ENCODE measurements at places on chromosomes 5 and 9.

DNA sequence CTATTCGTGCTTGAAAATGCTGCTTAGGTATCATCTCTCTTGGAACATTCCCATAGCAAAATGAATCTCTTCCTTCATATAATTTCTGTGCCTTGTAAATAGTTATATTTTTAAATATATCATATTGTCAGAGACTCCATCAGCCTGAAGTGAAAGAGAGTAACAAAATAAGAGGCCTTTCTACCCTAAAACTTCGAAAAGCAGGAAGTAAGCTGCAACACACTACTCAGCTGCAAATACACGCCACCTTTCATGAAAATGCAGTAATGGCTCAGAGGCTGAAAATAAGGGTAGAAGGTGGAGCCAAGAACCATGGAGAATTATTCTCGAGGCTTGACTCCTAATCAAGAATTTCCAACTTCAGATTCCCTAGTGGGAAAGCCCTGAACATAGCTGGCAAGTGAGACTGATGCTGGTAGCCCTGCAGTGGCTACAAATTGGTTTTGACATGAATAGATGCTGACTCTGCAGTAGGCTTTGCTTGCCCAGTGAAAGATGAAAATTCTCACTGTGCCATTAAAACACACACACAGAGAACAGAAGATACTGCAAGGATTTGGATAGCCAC lies 30.2 kb upstream of the PTGER4 start:
- no peak overlapping the region for H3K27ac ChIP-seq
- H3K27me3 ChIP-seq, result no peaks in the 10 kb centered on the region
- no peak overlapping the region for H3K4me3 ChIP-seq
- H3K4me1 ChIP-seq, result peaks cover 8% of the 10 kb centered on the region
- DNase-seq, result no peak
- no peaks in the 10 kb centered on the region for H3K36me3 ChIP-seq

DNA sequence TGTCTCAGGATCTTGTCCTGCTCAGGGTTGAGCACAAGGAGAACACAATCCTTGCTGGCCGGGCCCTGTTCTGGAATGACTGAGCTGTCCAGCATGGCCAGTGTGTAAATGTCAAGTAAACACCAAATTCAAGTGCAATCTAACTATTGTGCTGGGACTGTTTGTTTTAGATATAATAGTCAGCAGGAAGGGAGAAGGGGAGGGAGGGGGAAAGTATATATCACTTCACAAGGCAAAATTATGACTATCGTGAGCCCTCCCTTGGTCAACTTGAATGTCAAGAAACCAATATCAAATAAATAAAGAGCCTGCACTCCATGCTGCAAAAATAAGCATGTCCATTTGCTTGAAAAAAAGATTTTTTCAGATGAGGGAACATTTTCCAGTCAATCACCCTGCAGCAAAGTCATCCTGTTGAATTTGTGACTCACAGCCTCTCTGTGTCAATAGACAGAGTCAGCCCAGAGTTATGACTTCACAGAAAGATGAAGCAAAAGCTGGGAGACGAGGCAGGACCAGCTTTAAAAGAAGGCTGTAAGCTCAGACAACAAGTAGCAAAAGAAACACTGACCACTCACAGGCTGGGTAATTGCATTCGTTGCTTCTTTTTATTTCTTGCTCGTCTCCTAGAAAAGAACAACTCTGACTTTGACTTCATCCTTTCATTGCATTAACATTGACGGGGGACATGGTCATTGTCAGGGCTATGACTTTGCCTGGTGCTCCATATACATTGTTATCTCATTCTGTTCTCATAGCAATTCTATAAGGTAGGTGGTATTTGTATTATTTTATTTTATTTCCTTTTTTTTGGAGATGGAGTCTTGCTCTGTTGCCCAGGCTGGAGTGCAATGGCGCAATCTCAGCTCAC lies 15.3 kb upstream of the KLF4 start:
- H3K4me3 ChIP-seq, result no peak overlapping the region
- H3K27me3 ChIP-seq, result no peaks in the 10 kb centered on the region
- DNase-seq, result no peak

DNA sequence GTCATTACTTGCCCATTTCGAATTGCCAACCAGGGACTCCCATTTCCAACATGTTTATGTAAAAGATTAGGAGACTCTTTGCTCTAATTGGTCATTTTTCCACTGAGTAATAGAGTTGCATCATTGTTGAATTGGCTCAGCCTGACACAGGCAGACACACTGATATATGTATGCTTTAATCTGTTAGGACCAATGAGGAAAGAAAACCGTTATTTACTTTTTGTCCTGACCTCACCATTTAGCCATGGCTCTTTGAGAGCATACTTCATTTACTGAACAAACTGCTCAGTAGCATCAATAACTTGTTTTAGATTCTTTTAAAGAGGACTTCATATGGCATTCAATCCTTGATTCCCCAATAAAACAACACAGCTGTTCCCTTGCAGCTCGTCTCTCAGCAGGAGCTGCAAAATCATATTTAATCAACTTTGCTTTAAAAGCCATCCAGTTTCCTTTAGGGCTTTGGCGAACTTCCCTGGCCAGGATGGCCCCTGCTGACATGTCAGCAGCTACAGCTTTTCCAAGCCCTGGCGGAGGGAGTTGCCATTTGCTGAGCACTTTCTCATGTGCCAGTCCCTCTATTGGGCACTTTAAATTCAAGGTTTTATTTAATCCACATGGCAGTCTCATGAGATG lies 251.5 kb upstream of the TNC start:
- H3K27ac ChIP-seq, result no peak overlapping the region
- no peak overlapping the region for H3K4me3 ChIP-seq
- no peak for DNase-seq
- no peaks in the 10 kb centered on the region for H3K36me3 ChIP-seq

- H3K27ac ChIP-seq, result no peak overlapping the region
- no peaks in the 10 kb centered on the region for H3K36me3 ChIP-seq
- no peak for DNase-seq
- H3K27me3 ChIP-seq, result no peaks in the 10 kb centered on the region
- no peak overlapping the region for H3K4me3 ChIP-seq
Observed at GRCh38 chr5:128674837-128675446, 136.9 kb upstream of the FBN2 start.

GRCh38 chr9:3360245-3360644 lies 165.6 kb downstream of the RFX3 start:
- no peaks in the 10 kb centered on the region for H3K4me1 ChIP-seq
- H3K36me3 ChIP-seq, result no peaks in the 10 kb centered on the region
- no peak overlapping the region for H3K27ac ChIP-seq

DNA sequence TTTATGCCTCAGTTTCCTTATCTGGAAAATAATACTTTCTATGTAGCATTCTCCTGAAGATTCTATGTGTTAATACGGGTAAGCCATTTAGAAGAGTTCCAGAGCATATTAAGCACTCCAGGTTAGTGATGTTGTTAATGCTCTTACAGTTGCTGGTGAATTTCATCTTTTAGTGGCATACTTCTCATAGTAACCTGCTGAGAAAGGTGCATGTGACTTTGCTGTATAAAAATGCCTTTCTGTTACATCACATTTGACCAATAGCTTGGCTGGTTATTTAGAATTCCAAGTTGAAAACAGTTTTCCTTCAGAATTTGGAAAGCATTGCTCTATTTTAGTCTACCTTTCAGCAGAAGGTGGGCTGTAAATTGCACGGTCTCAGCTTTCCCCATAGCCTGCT lies 27.2 kb downstream of the GCNT1 start:
- H3K27me3 ChIP-seq, result no peaks in the 10 kb centered on the region
- H3K27ac ChIP-seq, result no peak overlapping the region
- H3K4me3 ChIP-seq, result no peak overlapping the region
- DNase-seq, result no peak
- H3K36me3 ChIP-seq, result no peaks in the 10 kb centered on the region

GRCh38 chr9:136307215-136307750 lies 3.4 kb upstream of the CCDC187 start:
- no peak overlapping the region for H3K4me3 ChIP-seq
- H3K36me3 ChIP-seq, result no peaks in the 10 kb centered on the region
- H3K27me3 ChIP-seq, result peaks cover 68% of the 10 kb centered on the region
- H3K27ac ChIP-seq, result no peak overlapping the region
- peaks cover 9% of the 10 kb centered on the region for H3K4me1 ChIP-seq

DNA sequence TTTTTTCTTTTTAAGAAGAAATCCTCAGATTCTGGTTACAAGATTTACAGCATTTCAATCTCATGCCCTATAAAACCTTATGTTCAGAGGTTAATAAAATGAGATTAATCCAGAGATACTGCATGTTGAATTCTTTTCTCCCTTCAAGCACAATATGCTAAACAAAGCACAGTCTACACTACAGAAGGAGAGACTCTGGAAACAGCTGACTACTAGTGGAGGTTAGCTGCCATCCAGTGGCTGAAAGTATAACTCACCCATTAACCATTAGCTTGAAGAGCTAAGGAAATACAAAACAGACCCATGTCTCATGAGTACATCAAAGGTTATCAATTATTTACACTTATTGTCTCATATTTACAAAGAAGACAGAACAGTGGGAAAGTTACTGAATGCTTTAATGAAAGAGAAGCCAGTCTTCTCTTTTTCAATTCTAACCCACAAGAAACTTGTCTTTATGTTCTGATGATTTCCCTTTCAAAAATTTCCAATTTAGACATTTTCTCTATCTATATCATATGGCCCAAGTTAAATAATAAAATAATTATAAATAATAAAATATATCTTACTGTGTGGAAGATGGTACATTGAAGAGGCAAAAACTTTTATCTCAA lies 12.7 kb upstream of the DNAH5 start:
- no peak overlapping the region for H3K27ac ChIP-seq
- no peak overlapping the region for H3K4me3 ChIP-seq
- peaks cover 6% of the 10 kb centered on the region for H3K27me3 ChIP-seq
- H3K36me3 ChIP-seq, result no peaks in the 10 kb centered on the region

DNA sequence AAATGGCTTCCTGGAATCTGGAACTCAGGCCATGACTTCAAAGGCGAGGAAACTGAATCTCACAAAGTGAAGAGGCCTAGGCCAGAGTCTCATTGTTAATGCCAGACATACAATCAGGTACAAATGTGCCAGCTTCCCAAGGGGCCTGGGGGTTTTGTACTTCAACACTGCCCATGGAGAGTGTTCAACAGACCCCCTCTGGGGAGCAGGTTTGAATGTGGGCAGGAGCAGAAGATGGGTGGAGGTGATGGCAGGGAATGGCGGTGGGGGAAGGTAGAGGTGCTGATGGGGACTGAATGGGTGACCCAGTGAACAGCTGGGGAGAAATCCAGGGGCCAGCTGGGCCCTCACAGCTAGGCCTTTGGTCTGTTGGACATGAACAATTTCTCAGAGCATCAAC lies 12.0 kb downstream of the FOXI1 start:
- no peaks in the 10 kb centered on the region for H3K27me3 ChIP-seq
- no peaks in the 10 kb centered on the region for H3K36me3 ChIP-seq
- H3K4me3 ChIP-seq, result no peak overlapping the region
- no peaks in the 10 kb centered on the region for H3K4me1 ChIP-seq

- no peaks in the 10 kb centered on the region for H3K36me3 ChIP-seq
- H3K4me1 ChIP-seq, result no peaks in the 10 kb centered on the region
- H3K27ac ChIP-seq, result no peak overlapping the region
- no peaks in the 10 kb centered on the region for H3K27me3 ChIP-seq
- DNase-seq, result no peak
- H3K4me3 ChIP-seq, result no peak overlapping the region
Observed at GRCh38 chr5:102223542-102224477, 72.3 kb downstream of the SLCO4C1 start.

- no peak overlapping the region for H3K27ac ChIP-seq
- H3K36me3 ChIP-seq, result no peaks in the 10 kb centered on the region
- no peaks in the 10 kb centered on the region for H3K4me1 ChIP-seq
- no peaks in the 10 kb centered on the region for H3K27me3 ChIP-seq
- no peak overlapping the region for H3K4me3 ChIP-seq
Observed at GRCh38 chr9:73805853-73806458, 654.3 kb downstream of the ANXA1 start.

DNA sequence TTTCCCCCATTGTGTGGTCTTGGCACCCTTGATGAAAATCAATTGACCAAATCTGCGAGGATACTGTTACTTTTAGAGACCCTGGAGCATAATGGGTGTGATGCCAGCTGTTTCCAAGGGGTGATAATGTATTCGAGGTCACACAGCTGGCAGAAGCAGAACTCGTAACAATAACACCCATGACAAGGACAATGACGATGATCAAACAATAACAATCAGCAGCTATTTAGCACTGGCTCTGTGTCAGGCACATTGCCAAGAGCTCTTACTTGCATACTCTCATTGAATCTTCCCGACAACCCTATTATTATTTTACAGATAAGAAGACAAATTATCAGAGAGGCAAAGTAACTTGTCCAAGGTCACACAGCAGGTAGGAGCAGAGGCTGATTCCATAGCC lies 223.7 kb upstream of the MSX2 start:
- H3K4me3 ChIP-seq, result no peak overlapping the region
- peaks cover 14% of the 10 kb centered on the region for H3K4me1 ChIP-seq
- no peak overlapping the region for H3K27ac ChIP-seq
- no peaks in the 10 kb centered on the region for H3K36me3 ChIP-seq

GRCh38 chr9:138101444-138102234 lies 224.1 kb downstream of the CACNA1B start:
- no peak overlapping the region for H3K27ac ChIP-seq
- DNase-seq, result no peak
- no peaks in the 10 kb centered on the region for H3K36me3 ChIP-seq

DNA sequence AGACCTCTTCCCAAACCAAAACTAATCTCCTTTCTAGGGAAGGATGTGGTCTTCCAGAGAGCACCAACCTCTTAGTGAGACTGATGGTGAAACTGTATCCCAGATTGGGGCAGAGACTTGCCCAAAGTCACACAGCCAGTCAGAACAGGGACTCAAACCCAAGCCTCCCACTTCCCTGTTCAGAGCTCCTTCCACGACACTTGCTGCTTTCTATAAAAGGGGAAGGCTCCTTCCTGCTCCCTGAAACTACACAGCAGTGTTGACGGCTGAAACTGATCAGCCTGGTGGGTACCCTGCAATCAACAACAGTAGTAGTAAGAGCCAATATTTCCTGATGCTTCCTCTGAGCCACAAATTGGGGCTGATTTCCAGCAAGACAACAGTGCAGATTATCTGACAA lies 1.5 kb downstream of the TOR2A start:
- no peaks in the 10 kb centered on the region for H3K27me3 ChIP-seq
- H3K27ac ChIP-seq, result no peak overlapping the region
- peaks cover 18% of the 10 kb centered on the region for H3K4me1 ChIP-seq
- H3K4me3 ChIP-seq, result no peak overlapping the region
- no peak for DNase-seq

- no peak overlapping the region for H3K4me3 ChIP-seq
- peaks cover 8% of the 10 kb centered on the region for H3K36me3 ChIP-seq
- peaks cover 9% of the 10 kb centered on the region for H3K4me1 ChIP-seq
- H3K27me3 ChIP-seq, result no peaks in the 10 kb centered on the region
Observed at GRCh38 chr9:126406075-126406667, 79.5 kb downstream of the MVB12B start.

- DNase-seq, result no peak
- no peak overlapping the region for H3K27ac ChIP-seq
- peaks cover 7% of the 10 kb centered on the region for H3K4me1 ChIP-seq
- H3K36me3 ChIP-seq, result no peaks in the 10 kb centered on the region
- H3K4me3 ChIP-seq, result no peak overlapping the region
Observed at GRCh38 chr5:107519900-107520354, 150.8 kb downstream of the EFNA5 start.

- peak; percentile 31 for DNase-seq
- H3K4me3 ChIP-seq, result no peak overlapping the region
- no peaks in the 10 kb centered on the region for H3K27me3 ChIP-seq
- H3K36me3 ChIP-seq, result no peaks in the 10 kb centered on the region
Observed at GRCh38 chr9:129312251-129313122, 134.4 kb upstream of the IER5L start.

GRCh38 chr9:35349287-35349990 lies 140.5 kb upstream of the RUSC2 start:
- no peak overlapping the region for H3K4me3 ChIP-seq
- no peak for DNase-seq
- H3K36me3 ChIP-seq, result no peaks in the 10 kb centered on the region
- peak overlapping the region; percentile 59 for H3K27ac ChIP-seq
- H3K4me1 ChIP-seq, result peaks cover 28% of the 10 kb centered on the region

GRCh38 chr9:124755061-124755460 lies 16.1 kb downstream of the NR6A1 start:
- H3K27ac ChIP-seq, result no peak overlapping the region
- H3K4me3 ChIP-seq, result no peak overlapping the region
- no peaks in the 10 kb centered on the region for H3K36me3 ChIP-seq
- no peak for DNase-seq

Measured in suprapubic skin (tissue), 4 donors.